Ureter (tissue), 1 donor: ENCODE measurements at places on chromosomes 4 and X.

GRCh38 chrX:47683829-47684205, 24.8 kb upstream of the UXT start:
- no peak for DNase-seq

DNA sequence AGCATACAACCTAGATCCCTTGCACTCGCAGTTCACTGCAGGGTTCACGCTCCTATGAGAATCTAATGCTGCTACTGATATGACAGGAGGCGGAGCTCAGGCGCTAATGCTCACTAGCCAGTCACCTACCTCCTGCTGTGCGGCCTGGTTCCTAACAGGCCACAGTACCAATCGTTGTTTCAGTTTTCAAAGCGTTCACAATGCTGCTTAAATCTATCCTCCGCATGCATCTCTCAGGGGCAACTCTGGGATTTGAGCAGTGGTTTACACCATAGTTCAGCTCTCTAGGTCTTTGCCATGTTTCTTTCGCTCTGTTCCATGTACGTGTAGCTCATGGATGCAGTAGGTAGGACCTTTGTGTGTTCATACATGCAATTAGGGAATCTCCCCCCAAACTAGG, 47.2 kb downstream of the CLOCK start:
- no peak for DNase-seq

DNA sequence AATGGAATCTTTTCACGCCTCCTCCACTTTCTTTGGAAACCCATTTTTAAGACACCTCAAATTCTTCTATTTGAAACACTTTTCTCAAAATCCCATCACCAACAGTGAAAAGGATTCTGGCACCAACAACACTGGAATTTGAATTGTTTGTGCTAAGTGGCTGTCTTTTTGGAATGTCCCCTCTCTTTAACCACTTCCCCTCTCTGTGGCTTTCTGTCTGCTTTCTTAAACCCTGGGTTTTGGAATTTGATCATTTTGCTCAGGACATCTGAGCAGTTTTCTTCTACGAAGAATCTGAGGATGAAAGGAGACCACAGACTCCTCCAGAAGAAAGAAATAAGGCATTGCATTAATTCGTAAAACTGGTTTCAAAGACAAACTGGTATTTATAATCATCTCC, 89.0 kb downstream of the MXRA5 start:
- no peak for DNase-seq

DNA sequence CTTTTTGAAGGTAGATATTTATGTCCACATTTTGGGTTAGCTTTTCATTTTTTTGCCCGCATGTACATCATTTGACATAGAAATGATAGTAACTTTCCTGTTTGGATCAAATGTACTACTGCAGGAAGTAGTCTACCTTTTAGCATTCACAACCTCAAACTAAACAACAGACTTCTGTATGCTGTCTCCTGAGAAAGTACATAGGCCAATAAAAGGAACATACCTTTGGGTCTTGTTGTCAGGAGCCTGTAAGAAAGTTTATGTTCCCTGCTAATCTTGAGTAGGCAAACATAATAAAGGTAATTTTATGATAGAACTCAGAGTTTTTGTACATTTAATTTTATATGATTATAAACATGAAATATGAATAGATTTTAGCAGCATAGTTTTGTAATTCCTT, 54.2 kb downstream of the STAG2 start:
- DNase-seq: no peak

GRCh38 chr4:89077761-89078160, 20.8 kb upstream of the FAM13A start:
- no peak for DNase-seq

- DNase-seq: no peak
These were observed 39.6 kb downstream of the DGKK start for GRCh38 chrX:50430917-50431575.

DNA sequence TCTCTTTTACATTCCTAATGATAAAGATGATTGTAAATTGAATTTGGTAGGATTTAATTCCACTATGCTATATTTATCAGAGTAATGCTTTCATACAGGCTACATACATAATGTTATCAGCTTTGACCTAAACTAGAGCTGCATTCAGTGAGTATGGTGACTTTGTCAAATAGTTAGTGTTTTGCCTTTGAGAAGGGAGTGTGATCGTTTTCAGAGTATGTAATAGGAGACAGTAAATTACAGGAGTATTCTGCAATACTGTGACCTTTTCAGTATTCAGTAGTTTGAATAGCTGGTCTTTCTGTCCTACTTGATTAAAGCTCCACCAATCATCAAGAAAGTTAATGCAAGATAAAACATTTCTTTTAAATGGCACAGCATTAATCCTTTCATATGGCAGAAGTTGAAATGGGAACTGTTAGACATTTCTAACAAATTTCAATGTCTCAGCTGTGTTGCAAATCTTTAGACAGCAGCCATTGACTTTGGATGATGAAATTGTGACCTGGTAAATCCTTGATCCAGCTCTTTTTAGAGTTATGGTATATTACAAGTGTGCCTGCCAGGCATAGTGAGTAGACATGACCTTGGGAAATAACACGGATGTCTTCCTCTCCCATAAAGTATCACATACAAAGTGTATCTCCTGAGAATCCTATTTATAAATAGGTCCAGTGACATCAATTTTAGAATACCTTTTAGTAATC, 455.3 kb downstream of the KCTD8 start:
- no peak for DNase-seq

- DNase-seq: no peak
These were observed 90.6 kb downstream of the TLL1 start for GRCh38 chr4:165963621-165964020.

GRCh38 chr4:56084851-56085250, 136.1 kb downstream of the CEP135 start:
- DNase-seq: no peak

- no peak for DNase-seq
These were observed 7.9 kb upstream of the KLF3 start for GRCh38 chr4:38656111-38656510.

DNA sequence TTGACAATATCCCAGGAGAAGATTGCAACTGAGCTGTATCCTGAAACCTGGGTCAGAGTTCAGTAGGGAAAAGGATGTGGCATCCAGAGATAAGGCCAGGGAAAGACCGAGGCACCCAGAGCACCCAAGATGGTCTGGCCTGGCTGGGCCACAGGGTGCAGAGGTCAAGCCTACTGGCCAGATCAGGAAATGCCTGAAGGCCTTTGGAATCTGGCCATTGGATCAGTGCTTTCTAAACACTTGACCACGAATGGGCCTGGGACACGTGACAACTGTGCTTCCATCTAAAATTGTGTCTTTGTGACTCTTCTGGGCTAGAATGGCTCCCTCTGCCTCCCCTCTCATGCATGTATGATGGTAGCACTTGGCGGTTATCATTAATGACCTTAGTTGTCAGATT, 316.9 kb downstream of the EVC2 start:
- no peak for DNase-seq

GRCh38 chrX:143298663-143299241, 218.5 kb downstream of the SPANXN3 start:
- no peak for DNase-seq

DNA sequence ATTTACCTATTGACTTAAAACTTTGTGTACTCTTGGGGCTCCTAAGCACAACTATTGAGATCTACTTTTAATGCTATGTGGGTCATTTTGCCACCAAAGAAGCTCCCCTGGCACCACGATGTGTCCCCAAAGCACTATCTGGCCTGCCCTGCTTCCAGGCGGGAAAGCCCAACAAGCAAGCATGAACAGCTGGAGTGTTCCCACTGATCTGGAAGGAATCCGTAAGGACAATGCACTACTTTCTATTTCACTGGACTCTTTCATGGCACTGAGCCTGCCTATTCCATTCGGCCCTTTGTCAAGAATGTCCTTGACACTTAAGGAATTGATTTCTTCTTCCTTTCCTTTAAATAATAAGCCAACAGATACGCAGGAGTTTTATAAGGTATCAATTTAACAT, 38.8 kb downstream of the GRIA3 start:
- no peak for DNase-seq
